ENCODE measurements at places on chromosomes 12 and 14.

DNA sequence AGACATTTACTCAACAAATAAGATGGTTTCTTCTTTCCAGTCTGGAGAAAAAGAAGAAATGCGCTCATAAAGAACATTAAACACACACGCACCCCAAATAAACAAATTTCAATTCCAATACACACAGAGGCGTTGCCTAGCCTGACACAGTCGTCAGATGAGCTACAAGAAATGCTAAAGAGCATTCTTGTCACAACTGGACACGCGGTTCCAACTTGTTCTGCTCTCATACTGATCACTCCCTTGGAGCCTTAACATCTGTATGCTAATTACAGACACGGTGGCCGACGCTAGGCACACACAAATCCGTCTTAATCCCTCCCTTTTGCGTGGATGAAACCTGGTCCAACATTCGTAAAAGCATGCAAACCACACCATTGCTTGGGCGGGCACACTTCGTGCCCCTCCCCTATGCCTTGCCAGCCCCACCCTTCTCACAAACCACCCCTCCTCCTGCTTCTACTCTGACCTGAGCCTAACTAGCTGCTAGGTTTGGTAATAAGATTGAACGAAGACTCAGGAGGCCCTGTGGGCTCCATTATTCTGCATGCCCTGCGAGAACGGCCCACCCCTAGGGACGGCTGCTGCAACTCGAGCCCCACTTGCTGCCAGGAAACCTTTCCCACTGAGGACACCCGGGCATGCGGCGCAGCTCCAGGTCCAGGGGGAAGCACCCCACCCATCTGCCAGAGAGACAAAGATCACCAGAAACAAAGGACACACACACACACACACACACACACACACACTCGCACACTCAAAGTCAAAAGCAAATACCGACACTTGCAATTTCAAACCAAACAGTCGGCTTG, 1.2 kb downstream of the KCNK10 start:
- DNase-seq, result no peak

DNA sequence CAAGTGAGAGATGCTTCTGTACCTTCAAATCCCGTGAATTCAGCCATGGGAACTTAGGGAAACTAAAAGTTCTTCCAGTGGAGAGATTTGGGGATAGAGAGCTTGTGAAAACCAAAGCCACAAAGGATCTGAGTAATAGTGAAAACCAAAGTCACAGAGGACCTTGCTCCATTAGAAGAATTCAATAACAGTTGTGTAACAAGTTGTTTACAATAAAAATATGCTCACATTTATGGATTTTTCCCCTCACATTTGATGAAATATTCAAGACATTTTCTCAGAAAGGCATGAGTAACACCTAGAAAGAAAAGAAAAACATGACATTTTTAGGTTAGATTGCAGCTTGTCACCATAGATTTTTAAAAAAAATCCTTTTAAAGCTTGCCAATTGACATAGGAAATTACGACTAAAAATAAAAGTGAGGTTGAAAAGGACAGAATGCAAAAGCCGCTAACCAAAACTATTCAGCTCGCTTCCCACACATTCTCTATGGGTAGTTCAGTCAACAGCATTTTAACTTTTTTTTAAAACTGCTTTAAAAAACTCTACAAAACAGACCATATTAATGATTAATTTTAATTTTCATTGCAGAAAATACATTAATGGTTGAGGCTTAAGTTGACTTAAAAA, 113.2 kb downstream of the CAND1 start:
- no peak for DNase-seq

- DNase-seq, result no peak
Measured at GRCh38 chr12:131217024-131217586, 263.4 kb downstream of the ADGRD1 start.

DNA sequence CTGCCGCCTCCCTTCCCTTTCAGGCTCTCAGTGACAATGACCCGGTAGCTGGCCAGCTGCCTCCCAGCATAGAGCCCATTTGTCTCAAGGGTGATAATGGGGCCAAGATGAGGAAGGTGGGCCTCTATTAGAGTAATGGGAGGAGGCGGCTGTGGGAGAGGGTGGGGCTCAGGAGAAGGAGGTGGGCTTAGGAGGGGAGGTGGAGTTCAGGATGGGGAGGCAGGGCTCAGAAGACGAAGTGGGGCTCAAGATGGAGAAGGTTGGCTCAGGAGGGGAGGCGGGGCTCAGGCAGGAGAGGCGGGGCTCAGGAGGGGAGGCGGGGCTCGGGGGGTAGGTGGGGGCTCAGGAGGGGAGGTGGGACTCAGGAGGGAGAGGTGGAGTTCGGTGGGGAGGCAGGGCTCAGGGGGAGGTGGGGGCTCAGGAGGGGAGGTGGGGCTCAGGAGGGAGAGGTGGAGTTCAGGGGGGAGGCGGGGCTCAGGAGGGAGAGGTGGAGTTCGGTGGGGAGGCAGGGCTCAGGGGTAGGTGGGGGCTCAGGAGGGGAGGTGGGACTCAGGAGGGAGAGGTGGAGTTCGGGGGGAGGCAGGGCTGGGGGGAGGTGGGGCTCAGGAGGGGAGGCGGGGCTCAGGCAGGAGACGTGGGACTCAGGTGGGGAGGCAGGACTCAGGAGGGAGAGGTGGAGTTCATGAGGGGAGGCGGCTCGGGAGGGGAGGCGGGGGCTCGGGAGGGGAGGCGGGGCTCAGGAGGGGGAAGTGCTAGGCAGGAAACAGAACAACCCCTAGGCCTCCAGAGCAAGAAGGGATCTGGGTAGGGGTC, 36.8 kb downstream of the IQSEC3 start:
- DNase-seq, result no peak

DNA sequence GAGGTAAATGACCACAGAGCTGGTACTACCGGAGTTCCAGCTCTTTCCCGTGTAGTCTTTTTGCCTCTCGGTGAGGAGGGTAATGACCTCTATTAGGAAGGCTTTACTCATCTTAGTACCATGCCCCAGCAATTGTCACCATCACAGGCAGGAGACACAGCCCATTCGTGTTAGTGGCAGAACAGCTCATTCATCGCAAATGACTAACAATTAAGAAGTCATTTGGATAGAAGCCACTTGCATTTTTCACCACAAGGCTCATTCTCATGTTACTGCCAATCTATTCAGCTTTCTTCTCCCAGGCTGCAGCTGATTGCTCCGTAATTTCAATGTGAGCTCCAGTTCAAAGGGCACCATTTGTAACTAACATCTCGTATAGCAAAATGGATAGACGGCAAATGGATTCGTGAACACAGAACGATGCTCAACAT, 718.8 kb upstream of the TMEM132C start:
- no peak for DNase-seq

DNA sequence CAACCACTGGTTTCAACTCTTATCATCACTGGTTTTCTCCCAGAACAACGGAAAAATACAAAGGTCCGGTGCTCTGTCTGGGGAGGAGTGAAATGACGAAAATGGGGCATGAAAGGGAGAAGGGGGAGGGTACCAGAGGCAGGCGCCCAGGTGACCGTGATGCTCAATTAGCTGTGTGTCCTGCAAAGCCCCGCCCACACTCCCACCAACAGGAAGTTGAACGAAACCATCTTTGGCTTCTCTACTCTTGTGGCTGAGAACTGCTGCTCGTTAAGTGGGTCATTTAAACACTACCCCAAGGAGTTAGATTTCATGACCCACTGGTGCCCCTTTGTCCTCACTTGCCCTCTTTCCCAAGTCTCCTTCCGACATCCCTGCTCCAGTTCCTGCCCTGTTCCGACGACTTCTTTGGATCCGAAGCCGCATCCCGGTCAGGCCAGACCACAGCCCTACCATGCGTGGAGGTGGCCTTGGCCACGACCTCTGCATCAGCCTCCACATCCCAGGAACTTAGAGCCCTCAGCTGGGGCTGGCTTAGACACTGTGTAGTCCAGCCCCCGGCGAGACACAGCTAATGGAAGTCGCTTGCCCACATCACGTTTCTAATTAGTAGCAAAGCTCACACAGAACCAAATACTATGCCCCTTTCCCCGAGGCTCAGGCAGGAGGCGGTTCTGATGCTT, 11.4 kb upstream of the LRTM2 start:
- no peak for DNase-seq

DNA sequence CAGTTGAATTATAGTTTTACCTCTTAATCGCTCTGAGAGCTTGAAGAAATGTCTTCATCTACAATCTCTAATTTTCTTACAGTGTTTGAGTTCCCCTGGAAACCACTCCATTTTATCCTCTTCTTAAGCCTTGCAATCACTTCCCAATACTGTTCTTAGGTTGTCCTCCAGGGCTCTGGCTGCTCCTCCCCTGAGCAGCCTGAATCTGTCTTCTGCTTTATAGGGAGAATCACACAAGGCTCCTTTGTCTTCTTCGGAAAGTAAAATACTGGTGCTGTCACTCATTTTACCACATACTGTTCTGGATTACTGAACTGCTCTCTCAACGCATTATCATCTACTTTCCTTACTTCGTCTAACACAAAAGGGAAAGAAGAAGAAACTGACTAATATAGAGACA, 133.7 kb downstream of the MDGA2 start:
- DNase-seq, result no peak

GRCh38 chr12:19220205-19220604, 90.7 kb downstream of the PLEKHA5 start:
- DNase-seq, result no peak

- no peak for DNase-seq
Measured at GRCh38 chr14:61454545-61454944, 133.2 kb downstream of the PRKCH start.

DNA sequence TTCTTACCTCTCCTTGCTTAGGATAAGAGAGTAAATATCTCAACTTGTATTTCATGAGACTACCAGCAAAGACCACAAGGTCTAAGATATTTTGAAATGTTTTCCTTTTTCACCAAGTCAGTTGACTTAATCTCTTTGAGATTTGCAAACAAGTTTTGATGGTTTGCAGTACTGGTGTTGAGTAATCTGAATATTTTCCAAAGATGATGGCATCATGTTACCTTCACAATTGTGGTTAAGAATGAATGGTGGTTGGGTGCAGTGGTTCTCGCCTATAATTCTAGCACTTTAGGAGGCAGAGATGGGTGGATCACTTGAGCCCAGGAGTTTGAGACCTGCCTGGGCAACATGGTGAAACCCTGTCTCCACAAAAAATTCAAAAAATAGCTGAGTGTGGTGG, 225.7 kb downstream of the TMTC2 start:
- no peak for DNase-seq

GRCh38 chr14:102325791-102326345, 6.3 kb downstream of the ZNF839 start:
- DNase-seq, result no peak

DNA sequence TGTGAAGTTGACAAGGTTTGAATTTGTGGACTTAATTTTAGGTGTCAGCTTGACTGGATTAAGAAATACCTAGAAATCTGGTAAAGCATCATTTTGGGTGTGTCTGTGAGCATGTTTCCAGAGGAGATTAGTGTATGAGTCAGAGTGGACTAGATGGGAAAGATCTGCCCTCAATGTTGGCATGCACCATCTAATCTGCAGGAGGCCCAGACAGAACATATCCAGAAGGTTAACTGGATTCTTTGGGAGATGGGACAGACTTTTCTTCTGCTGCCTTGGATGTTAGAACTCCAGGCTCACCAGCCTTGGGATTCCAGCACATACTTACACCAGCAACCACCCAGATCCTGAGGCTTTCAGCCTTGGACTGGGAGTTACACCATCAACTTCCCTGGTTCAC, 14.1 kb downstream of the SGPP1 start:
- DNase-seq, result no peak

DNA sequence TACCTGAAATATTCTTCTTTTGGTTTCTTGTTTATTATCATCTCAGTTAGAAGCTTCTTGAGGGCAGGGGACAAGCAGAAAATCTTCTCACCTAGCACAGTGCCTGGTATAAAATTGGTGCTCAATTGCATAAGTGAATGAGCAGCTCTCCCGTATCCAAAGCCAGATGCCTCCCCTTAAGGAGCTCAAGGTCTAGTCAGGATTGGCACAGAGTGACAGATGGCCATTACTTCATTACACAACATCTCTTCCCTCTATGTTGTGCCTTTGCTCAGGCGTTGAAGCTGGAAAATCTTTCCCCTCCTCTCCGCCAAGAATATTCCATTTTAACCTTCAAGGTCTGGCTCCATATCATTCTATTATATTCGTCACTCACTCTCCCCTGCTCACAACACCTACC, 3.6 kb downstream of the SLC4A8 start:
- no peak for DNase-seq
